Fibroblast of skin of back (primary cell): ENCODE measurements at places on chromosomes 5 and 9.

DNA sequence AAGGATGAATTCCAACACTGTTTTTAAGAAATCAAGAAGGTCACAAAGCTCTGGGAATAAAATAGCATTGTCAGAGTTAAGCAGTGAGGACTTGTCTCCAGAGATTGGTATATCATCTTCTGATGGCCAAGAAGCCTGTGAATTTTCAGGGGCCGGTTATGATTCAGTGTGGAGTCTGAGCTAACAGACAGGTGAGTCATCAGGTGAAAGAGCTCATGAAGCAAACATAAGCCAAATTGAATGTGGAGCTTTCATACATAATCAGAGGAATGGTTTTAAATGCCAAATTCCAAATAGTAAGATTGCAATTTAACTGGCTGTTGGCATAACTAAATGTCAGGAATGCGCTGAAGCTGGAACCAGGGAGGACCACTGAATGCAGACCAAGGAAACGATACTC is 494.2 kb downstream of the MTRR start:
- peak; percentile 54 for DNase-seq

GRCh38 chr5:157511651-157512644 is 51.9 kb downstream of the NIPAL4 start:
- peak; percentile 98 for DNase-seq

DNA sequence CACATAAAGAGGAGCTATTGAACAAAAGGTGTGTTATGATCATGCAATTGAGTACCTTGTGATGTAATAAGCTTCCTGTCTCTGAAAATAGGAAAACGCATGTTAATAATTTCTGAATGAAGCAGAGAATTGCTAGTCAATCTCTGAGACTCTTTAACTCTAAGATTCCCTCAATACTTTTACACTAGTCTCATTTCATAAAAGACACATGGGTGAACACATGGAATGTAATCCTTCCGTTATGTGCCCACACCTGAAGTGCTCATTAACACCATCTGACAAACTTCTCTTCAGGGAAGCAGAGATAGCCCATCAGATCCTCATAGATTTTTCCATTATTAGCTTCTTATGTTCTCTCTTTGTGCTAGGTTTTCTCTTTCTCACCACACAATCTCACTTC is 182.4 kb downstream of the TLR4 start:
- DNase-seq, result no peak

DNA sequence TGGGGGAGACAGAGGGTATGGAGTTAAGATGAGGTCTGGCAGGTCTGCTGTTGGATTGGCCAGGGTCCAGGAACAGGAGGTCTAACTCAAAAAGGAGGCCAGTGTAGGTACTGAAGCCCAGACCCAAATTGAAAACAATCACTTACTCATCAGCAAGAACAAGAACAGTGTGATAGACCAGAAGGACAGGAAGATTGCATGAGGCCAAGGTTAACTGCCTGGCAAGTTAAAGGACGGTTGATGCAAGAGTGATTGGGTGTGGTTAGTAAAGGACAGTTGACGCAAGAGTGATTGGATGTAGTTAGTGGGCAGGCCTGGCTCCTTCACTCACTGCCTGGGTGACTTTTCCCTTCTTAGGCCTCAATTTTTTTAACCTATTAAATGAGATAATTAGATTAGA is 132.6 kb downstream of the PDZD2 start:
- DNase-seq, result no peak

GRCh38 chr9:89604729-89605464 is at the start of gene GADD45G:
GADD45G (plus strand) TSS chr9:89605012; CDS start chr9:89605122, 110 bp downstream.
- DNase-seq, result peak; percentile 47

- DNase-seq, result no peak
Observed at GRCh38 chr5:146213210-146213826, 9.9 kb downstream of the RBM27 start.

DNA sequence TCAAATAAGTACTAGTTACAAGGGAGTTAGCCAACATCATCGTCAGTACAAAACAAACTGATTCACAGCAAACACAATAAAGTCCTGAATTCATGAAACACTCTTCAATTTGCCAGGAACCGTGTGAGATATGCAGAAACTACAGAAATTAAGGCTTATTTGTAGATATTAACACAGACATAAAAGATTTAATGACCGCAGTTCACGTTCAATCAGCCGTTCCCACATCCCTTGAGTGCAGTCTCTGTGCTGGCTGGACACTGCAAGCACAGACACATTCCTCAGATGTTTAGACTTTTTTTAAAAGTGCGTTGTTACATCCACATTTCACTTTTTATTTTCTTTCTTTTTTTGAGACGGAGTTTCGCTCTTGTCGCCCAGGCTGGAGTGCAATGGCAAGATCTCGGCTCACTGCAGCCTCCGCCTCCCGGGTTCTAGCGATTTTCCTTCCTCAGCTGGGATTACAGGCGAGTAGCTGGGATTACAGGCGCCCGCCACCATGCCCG is 566 bp upstream of the CEP78 start:
- peak; percentile 41 for DNase-seq

DNA sequence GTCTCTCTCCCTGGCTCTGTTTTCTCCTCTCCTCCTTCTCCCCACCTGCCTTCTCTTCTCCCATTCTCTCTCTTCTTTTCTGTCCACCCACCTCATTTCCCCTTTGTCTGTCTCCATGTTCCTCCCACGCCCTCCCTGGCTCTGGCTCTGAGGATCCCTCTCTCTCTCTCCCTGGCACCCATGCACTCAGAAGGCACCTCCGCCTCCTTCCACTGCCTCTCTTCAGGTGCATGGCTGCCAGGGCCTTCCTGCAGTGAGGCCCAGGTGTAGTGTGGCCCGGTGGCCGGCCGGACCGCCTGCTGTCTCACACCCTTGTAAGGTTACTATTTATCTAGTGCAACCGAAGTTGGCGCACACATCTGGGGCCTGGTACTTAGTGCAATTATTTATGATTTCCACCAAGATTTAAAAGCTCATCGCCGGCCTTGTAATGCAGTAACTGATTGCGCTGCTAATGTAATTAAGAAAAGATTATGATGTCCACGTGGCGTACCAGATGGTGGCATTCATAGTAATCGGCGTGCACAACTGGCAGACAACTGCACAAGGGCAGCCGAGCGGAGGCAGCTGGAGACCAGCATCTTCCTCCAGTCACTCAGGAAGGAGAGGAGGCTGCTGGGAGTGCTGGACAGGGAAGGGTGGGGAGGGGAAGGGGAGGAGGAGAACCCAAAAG is 50.4 kb upstream of the MVB12B start:
- DNase-seq, result no peak

GRCh38 chr5:137619191-137619870 is 116.6 kb downstream of the KLHL3 start:
- DNase-seq, result peak; percentile 87

GRCh38 chr5:116778032-116778431 is 203.4 kb upstream of the SEMA6A start:
- DNase-seq, result no peak

- no peak for DNase-seq
Observed at GRCh38 chr9:93048566-93049448, 9.7 kb upstream of the SUSD3 start.

GRCh38 chr9:105141146-105141975 is 103.1 kb upstream of the SLC44A1 start:
- no peak for DNase-seq

- DNase-seq, result no peak
Observed at GRCh38 chr9:88923653-88924288, 67.5 kb upstream of the S1PR3 start.

DNA sequence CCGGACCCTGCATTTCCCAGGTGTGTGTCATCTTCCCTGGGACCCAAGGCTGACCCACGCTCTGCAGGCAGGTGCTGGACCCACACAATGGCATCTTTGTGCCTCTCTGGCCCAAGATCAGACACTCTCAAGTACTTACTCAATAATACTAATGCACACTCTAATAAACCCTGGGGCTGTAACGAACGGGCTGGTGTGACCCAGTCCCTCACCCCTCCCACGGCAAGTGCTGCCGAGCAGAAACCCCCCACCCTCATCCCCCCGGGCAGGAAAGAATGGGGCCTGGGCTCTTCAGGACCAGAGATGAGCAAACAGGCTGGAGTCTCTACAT is 1.1 kb upstream of the OBP2B start:
- no peak for DNase-seq

DNA sequence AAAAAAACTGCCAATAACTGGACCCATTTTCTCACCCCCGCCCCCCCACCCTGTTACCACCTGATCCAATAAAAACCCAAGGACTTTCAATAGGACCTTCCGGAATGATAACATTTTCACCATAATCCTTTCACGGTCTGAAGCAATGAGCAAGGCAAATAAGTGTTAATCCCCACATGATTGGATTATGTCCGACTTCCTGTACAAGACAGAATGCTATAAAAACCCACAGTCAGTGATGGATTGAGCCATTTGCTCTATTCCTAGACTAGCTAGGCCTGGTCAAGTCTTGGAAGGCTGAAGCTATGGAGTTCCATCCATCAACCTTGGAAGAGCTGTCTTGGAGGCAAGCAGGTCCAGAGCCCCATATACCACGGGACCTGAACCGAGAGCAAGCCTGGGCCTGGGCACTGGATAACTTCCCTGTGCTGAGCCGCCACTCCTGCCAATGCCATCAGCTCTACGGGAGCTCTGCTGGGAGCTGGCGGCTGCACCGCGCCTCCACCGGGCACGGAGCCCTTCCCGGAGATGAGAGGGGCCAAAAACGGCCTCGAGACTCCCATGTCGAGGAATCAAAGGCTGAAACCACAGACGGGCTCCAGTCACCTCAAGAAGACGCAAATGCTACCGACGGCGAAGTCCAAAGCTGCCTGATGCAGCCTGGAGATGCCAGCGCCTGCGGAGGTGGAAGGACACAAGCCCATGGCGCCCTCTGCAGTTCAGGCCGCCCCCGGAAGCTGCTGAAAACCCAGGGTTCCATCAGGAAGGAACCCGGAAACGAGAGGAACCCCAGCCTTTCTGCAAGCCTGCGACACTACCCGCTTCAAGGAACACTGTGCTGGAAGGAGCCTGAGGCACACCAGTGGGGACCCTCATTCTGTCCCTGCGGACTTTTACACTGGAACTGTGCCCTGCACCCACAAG is 69.2 kb downstream of the ANXA2R start:
- DNase-seq, result no peak

DNA sequence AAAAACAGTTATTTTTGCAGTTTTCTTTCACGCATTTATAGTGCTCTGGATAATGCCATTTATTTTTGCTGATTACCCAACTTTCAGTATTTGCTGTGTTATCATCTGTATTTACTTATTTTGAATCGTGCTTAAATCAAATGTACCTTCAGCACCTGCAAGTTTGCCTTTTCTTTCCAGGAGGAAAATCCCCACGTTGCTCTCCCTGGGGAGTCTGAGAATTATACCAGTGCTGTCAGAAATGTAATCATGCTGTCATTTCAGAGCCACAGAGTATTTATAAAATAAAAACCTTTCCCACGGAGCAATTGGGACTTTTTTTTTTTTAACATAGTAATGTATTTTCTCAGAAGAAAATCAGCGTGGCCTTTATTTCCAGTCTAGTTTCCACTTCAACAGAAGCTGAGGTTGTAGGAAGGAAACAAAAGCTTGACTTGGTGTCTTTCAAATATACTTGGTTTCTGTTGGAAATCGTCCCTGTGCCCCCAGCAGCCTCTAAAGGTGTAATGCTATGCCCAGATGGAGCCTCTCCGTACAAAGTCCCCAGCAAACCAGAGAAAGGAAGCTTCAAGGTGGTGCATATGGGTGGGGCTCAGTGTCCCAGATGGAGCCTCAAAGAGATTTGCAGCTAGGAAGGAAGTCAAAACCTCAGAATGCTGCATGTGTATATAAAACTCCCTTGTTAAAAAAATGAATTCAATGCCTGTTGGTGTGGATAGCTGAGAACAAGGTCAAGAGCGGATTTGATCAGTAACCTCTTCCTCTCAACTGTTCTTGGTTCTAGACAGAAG is 2.1 kb downstream of the GPR150 start:
- no peak for DNase-seq

DNA sequence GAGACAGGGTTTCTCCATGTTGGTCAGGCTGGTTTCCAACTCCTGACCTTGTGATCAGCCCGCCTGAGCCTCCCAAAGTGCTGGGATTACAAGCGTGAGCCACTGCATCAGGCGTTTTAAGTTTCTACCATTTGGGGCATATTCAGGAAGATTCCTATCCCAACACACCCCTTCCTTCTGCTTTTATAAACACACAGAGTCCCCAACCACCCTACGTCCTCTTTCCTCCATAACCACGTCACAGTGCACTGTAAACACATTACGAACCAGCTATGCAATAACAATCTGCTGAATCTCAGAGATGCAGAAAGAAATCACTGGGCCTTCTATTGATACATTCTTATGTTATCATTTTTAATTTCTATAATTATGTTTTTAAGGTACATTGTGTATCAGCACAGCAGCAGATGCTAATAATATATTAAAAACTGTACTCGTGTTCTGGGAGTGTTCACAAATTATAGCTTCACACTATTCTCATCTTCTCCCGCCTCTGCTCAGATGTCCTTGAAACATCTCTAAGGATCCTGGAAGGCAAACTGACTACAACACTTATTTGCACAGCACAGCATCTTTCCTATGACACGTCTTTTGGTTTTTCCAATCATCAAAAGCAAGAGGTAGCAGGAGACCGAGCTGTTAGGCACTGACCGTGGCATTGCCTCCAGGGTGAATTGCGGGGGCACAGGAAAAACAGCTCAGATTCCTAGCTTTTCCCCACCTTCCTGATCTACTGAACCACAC is 60.2 kb downstream of the KCNIP1 start:
- DNase-seq, result no peak

- DNase-seq, result no peak
Observed at GRCh38 chr9:3908731-3909130, 382.9 kb upstream of the RFX3 start.

- DNase-seq, result no peak
Observed at GRCh38 chr5:74394528-74394915, 246.0 kb downstream of the ENC1 start.

DNA sequence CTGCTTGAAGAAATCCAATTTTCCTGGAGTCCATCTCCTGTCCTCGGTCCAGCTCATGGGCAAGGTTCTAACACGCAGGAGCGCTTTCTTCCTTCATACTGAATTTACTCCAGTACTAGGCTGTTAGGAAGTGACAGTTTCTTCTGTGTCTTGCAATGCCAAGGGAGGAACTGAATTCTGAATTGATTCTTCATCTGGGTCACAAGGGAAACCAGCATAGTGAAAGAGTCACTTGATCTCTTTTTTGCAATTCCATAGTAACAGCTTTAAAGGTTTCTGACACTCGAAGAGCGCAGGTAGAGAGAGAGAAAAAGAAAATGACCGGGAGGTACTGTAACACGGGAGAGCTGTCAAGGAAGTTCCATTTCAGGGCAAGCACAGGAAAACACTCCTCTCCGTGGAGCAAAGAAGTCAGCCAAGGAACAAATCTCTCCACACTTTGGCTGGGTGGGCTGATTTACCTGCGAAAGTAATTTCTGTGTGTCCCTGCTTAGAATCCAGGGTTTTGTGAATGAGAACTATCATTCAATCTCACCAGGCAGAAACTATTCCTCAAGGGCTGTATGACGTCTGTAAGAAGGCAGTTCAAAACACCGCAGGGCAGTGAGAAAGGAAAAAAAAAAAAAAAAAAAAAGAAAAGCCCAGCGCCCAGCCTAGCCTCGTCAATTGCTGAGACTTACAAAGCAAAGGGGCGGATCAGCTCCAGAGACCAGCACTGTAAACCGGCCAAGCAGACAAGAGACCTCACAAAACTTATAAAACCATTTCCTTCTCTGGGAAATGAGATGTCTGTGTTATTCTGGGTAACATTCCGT is 617.8 kb downstream of the PDE4D start:
- peak; percentile 42 for DNase-seq
